ENCODE measurements at places on chromosomes 7 and 10.
A peak's percentile ranks its signal among the peaks of the same experiment; 100 is the strongest.

- DNase-seq = no peak
Measured at GRCh38 chr7:79332091-79332490, 121.4 kb downstream of the MAGI2 start.

DNA sequence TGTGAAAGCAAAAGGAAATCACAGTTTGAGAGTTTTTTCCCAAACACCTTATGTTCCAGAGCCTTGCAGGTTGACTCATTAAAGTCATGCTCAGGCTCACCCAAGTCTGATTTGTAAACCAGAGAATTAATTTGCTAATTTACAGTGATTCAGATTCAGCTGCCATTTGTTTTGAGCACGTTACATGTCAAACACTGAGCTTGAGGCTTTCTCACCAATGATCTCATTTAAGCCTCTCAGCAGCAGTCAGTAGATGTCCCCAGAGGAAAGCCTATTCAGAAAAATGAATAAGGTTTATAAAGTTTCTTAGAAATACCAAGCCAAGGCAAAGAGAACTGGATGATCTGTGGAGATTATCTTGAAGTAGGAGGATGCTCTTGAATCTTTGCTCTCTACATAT is 420.4 kb downstream of the HTR7 start:
- no peak for DNase-seq

GRCh38 chr10:191703-192518 is 56.7 kb downstream of the ZMYND11 start:
- DNase-seq = no peak

GRCh38 chr10:130300608-130301020 is 164.4 kb downstream of the GLRX3 start:
- no peak for DNase-seq

- DNase-seq = no peak
Measured at GRCh38 chr10:35892526-35892925, 250.4 kb upstream of the FZD8 start.

DNA sequence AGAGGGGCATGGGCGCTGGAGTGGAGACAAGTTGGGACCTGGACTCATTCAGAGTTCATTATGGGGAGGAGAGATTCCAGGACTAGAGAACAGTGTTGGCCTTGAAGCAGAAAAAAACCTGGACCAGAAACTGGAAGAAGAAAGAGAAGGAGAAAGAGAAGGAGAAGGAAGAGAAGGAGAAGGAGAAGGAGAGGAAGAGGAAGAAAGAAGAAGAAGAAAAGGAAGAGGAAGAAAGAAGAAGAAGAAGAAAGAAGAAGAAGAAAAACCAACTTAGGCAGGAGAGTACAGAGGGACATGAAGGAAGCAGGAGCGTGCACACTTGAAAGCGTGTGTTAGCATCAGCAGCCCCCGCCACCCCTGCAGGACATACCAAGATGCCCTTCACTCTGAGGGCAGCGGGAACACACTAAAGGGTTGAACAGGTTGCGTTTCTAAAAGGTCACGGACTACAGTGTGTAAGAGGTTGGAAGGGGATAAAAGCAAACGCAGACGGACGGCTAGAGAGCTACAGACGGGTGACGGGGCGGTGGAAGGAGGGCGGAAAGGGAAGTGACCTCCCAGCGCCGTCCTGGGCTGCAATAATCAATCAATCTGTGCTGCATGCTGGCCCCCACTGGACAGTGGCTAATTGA is 95.3 kb downstream of the SEC61G start:
- no peak for DNase-seq

- DNase-seq = no peak
Measured at GRCh38 chr7:155851892-155852291, 39.6 kb upstream of the SHH start.

DNA sequence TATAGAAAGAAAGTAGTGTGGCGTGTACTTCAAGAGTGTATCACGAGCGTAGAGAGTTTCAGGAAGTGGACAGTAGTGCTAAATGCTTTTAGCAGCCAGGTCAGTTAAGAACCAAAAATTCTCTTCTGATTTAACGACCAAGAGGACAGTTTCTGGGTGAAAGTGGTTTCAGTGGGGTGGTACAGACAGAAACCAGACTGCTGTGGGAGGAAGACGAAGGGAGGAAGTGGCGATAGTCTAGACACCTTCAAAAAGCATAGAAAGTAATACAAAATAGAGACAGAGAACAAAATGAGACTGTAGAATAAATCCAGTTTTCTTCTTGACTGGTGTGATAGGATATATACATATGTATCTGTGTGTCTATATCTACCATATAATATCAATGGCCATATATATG is 93.5 kb downstream of the MBL2 start:
- no peak for DNase-seq

GRCh38 chr7:108067844-108068243 is 62.3 kb downstream of the LAMB4 start:
- DNase-seq = no peak

- DNase-seq = no peak
Measured at GRCh38 chr10:97635577-97635976, 2.3 kb upstream of the MORN4 start.

GRCh38 chr10:73306171-73306708 is 52.4 kb downstream of the CFAP70 start:
- no peak for DNase-seq

DNA sequence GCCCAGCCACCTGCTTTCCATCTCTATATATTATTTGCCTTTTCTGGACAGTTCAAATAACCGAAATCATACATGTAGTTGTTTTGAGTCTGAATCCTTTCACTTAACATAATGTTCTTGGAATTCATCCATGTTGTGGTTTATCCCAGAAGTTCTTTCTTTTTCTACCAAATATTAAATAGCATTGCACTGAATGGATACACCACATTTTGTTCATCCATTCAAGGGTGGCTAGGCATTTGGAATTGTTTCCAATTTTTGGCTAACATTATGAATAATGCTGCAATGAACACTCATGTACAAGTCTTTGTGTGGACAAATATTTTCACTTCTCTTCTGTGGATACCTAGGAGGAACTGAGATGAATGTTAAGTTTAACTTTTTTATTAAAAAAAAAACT is 18.0 kb downstream of the DNAJC1 start:
- no peak for DNase-seq

GRCh38 chr10:125967533-125967932 is 71.2 kb downstream of the FANK1 start:
- DNase-seq = no peak

DNA sequence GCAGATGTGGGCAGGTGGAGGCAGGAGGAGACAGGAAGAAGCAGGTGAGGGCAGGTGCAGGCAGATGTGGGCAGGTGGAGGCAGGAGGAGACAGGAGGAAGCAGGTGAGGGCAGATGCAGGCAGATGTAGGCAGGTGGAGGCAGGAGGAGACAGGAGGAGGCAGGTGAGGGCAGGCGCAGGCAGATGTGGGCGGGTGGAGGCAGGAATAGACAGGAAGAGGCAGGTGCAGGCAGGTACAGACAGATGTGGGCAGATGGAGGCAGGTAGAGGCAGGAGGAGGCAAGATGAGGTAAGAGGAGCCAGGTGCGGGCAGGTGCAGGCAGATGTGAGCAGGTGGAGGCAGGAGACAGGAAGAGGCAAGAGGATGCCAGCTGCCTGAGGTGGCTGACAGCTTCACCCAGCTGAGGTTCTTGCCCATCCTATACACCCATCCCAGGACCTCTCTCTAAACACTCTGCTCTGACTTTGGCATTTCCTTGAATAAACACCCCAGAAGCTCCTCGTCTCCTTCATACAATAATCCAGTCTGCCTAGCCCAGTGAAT is 33.0 kb downstream of the PTPRE start:
- DNase-seq = no peak

DNA sequence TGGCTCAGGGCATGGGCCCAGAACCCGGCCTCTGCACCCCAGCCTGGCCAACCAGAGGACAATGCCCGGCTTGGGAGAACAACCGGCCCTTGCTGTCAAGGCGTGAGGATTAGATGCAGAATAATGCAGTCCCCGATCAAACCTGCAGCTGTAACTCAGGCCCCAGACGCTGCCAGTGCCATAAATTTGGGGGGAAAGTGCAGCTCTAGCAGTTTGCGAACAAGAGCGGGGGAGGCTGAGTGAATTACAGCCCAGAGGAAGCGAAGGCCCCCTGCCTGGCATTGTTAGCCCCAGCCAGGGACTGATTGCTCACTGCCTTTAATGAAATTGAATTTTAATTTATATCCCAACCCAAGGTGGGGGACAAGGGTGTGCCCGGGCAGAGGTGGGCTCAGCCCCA is 38.0 kb upstream of the GNA12 start:
- no peak for DNase-seq

GRCh38 chr10:31594347-31594873 is 275.4 kb downstream of the ZEB1 start:
- no peak for DNase-seq

DNA sequence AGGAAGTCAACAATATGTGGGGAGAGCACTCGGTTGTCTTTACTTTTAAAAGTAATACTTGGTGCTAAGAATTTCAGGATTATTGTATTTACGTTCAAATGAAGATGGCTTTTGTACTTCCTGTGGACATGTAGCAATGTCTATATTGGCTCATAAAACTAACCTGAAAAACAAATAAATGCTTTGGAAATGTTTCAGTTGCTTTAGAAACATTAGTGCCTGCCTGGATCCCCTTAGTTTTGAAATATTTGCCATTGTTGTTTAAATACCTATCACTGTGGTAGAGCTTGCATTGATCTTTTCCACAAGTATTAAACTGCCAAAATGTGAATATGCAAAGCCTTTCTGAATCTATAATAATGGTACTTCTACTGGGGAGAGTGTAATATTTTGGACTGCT is 32.7 kb downstream of the SIRT1 start:
- no peak for DNase-seq

- DNase-seq = no peak
Measured at GRCh38 chr7:138879356-138879755, 81.4 kb upstream of the ATP6V0A4 start.

GRCh38 chr10:21181451-21181850 is 284.3 kb upstream of the NEBL start:
- no peak for DNase-seq

- DNase-seq = no peak
Measured at GRCh38 chr10:74746813-74747212, 79.6 kb upstream of the KAT6B start.

DNA sequence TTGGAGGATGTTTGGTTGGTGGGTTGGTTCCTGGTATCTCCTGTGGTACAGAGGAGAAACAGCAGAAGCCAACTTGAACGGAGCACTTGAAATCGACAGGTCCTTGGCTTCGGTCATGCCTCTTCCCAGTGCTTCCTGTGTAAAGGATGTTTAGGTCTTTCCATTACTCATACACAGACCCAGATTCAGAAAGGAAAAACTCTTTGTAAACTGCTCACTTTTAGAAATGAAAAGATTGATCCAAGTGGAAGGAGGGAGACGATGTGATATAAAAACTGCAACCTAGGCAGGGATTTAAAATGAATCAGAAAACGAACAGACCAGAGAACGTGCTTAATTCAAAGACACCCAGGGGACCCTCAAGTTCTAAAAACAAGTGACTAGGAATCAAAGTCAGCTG is 338.4 kb downstream of the GALNT17 start:
- DNase-seq = no peak

- DNase-seq = no peak
Measured at GRCh38 chr10:58579011-58579655, 66.5 kb downstream of the BICC1 start.

- no peak for DNase-seq
Measured at GRCh38 chr10:132571650-132572544, 34.3 kb downstream of the INPP5A start.

DNA sequence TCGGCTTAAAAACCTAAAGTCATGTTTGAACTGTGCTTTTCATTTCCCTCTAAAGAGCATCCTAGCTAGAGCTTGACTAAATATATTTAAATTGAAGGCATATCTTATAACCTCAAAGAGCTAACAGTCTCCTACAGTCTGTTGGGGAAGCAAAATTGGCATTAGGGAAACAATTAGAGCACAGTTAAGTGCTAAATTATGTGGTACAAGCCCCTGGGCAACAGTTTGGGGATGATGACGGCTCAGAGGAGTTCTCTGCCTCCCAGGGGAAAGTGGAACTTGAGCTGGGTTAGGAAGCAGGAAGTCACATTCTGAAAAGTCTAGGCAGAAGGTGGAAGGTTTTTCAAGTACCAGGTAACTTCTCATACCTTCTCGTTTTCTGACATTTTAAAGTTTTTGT is 18.6 kb upstream of the GOT1 start:
- no peak for DNase-seq

- DNase-seq = no peak
Measured at GRCh38 chr7:50721160-50721559, 61.5 kb downstream of the GRB10 start.

DNA sequence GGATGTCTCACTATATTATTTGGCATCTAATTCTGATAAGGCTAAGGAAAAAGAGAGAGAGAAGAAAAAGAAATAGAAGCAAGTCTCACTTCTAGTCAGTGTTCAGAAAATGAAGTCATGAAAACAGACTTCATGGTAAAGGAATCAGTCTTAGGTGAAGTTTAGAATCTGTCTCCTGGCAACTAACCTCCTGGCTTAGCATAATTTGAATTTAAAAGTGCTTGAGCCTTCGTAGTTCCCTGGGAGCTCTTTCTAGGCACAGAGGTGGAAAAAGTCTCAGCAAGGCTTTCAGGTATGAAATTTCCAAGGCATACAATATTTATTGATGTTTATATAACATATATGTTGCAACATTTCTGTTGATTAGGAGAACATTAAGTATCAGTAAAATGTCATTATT is 10.4 kb downstream of the CHRM2 start:
- DNase-seq = no peak

GRCh38 chr10:114925587-114926586 is 12.1 kb upstream of the TRUB1 start:
- DNase-seq = no peak

GRCh38 chr7:137539111-137539715 is 195.7 kb upstream of the PTN start:
- DNase-seq = no peak

DNA sequence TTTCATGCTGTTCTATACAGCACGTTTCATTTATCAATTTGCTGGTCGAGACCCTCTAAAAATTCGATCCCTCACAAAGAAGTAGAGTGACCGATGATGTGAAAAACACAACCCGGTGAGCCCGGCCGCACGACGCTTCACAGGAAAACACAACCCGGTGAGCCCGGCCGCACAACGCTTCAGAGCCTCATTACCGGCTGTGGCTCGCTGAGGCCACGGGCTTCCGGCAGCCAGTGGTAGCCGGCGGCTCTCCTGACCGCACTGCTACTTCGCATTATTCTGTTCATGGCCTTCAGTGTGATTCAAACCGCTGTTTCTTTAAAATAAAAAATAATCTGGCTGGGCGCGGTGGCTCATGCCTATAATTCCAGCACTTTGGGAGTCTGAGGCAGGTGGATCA is 42.3 kb upstream of the RBM33 start:
- no peak for DNase-seq

DNA sequence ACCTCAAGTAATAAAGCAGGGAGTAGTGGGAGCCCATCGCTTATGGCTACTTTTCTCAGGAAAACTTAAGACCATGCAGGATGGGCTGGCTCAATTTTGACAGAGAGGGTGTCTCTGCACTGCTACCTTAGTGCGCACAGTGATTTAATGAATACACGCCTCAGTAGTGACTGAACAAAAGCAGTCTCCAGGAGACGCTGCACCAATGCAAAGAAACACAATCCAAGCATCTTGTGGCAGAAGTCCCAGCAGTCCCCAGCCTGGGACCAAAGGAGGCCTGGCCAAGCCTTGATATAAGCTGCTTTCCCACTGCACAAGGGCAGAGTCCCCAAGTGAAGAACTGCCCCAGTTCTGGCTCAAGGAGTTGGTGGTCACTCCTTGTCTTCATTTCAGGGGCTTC is 368.9 kb downstream of the KCNMA1 start:
- peak; percentile 1 for DNase-seq
